ENCODE measurements at places on chromosomes 3 and 15.
A peak's percentile ranks its signal among the peaks of the same experiment; 100 is the strongest.

DNA sequence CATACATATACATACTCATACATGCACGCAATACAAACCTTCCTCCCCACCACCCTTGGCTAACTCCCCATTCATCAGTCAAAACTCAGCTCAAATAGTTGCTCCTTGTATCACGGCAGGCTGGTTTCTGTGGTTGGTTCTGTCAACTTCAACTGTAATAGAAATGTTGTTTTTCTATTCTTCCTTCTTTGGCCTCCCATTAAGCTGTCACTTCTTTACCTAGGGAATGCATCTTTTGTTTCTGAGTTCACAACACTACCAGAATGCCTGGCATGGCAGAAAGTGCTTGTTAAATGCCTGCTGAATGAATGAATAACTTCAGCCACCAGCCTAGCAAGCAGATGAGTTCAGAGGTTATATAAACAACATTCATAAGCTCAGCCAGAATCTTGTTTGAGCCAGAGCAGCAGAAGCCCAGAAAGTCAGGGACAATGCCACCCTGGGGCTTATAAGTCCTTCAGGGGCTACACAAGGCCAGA, 63.1 kb downstream of the B3GALNT1 start:
- no peak for DNase-seq

GRCh38 chr3:104437131-104437750, 929.5 kb upstream of the ALCAM start:
- no peak for DNase-seq

DNA sequence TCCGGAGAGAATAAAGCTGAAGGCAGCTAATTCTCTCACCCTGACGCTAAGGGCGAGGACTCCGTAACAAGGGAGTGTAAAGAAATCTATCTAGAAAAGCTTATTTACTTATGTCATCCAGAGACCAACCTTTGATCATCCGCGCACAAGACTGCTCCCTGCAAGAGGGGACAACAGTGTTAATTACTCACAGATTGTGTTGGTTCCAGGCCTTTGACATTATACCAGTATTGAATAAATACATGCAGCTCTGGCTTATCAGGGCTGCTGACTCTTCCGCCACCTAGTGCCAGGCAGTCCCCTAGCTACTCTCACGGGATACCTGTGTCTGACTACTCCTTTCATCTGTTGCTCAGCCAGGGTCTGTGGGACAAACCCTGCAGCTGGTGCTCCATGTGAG, 211.7 kb downstream of the DTWD1 start:
- no peak for DNase-seq

- DNase-seq: no peak
Measured at GRCh38 chr15:39235084-39235795, 345.6 kb upstream of the THBS1 start.

- DNase-seq: no peak
Measured at GRCh38 chr3:129039271-129040038, 21.1 kb upstream of the GP9 start.

- DNase-seq: no peak
Measured at GRCh38 chr3:63847718-63848450, 15.7 kb downstream of the THOC7 start.

DNA sequence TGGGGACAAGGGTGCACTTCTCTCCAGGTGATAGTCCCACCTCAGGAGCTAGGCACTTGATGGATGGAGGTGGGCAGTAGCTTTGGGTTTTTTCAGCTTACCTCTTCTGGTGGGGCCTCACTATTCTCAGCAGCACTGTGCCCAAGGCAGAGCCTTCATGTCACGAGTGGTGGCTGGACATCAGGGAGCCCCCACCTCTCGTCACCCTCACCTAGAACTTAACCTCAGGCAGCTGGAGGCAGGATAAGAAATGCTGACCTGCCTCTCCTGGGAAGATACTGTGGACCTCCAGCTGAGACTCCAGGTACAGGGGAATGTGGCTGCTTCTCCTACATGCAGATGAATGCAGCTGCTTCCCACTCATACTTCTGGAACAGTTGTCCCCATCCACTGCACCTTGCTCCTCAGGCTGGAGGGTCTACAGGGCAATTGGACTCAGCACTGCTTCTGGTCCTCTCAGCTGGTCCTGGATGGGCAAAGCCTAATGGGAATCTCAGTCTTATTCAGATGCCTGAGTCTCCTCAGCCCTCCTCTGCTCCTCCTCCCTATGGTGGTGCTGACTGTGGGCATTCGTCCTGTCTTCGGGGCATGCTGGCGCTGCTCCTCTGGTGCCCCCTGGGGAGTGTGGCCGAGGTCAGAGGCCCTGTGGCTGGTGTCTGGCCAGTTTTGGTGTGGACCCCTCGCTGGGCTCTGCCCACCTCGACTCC, 129.9 kb downstream of the KLF13 start:
- DNase-seq: no peak

- no peak for DNase-seq
Measured at GRCh38 chr3:1908651-1909445, 189.8 kb upstream of the CNTN4 start.

- no peak for DNase-seq
Measured at GRCh38 chr15:60444289-60444912, 34.5 kb downstream of the ICE2 start.

DNA sequence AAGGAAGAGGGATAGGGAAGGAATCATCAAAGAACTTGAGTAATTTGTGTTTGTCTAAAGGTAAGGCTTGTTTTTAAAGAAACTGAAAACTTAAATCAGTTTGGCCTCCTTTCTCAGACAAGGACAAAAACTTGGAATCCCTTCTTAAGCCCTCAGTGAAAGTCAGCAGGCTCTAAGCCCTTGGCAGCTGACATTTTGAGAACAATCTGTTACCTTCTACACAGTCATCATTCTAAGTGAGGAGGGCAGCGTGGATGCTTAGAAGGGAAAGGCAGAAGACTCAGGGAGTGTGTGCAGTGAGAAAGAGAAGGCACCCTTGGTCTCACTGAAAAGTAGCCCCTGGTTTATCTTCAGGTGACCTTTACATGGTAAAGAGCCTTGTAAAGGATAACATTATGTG, 10.8 kb downstream of the HSPBAP1 start:
- DNase-seq: no peak

DNA sequence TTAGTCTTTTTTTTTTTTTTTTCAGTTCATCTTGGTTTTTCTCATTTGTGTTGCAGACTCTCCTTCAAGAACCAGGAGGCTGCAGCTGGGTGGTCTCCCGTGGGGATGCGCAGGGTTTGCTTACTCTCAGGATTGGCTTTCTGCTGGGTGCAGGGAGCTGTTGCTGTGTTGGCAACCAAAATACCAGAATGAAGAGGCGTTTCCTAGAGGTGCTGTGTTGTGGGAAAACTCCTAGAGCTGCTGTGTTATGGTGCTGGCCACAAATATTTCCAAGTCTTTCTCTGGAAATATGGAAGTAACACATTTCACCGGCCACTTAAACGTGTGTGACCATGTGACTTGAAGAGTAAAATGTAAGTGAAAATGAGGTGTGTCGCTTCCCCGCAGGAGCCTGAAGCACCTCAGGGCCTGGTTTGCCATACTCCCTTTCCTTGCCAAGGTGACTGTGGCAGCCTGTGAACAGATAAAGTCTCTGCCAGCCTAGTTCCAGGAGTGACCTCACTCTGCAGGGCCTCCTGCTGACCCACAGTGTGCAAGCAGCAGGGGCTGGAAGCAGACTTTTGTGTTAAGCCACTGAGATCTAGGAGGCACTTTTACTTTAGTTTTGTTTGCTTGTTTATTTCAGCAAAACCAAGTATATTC, 258.9 kb downstream of the ADAMTS17 start:
- no peak for DNase-seq

DNA sequence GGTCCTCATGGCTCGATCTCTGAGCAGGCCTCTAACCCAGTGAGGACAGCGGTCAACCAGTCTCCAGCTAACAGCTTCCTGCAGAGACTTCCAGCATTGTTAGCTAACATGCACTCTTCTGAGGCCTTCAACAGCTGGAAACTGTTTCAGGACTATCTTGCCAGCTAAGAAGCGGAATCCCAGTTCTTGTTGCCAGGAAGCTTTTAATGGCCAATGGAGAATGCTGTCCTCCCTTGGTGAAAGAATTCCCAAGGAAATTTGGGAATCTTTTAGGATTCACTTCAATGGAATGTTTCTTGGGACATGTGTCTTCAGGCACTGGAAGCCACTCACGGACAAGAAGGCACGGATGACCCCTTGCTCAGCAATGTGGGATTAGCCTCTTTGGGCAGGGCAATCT, 91.7 kb downstream of the CEMIP start:
- no peak for DNase-seq

- DNase-seq: no peak
Measured at GRCh38 chr3:144820726-144821125, 849.1 kb downstream of the DIPK2A start.

DNA sequence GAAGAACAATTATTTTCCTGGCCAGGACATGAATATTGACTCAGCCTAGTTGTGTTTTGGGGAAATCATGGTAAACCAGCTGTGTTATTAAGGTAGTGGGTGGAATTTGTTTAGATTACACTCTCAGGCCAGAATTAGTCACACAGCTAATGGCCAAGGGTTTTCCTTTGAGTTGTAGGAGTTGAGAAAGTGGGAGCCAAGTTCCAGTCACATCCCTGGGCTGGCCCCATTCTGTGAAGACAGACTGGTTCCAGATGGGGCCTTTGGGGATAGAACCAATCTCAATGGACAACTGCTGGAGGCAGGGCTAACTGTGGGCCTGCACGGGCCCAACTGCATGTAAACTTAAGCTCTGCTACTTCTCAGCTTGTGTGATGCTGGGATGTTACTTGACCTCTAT, 1.4 kb upstream of the RASL12 start:
- no peak for DNase-seq

GRCh38 chr15:98954411-98954810, 53.2 kb downstream of the PGPEP1L start:
- no peak for DNase-seq

DNA sequence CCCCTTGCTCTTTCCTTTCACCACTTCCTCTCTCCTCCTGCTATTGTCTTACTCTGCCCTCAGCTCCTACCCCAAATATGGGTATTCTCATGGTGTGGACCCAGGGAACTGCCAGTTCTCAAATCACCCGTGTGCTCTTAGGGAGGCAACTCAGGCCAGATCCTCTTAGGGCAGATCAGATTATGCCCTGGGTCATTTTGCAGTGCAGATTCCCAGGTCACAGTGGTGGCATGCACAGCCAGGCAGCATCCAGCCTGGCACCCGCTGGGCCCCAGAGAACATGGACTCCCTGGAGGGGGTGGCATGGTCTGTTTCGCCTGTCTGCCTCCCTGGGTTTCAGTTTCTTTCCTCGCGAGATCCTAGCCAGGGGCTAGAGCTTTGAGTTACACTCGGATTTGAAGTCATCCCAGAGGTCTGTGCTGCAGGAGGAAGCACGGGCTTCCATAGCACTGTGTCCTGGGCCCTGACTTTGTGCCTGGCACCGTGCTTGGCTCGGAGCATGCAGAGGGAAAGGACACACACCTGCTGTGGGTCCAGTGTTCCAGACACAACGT, 96.1 kb downstream of the TOP2B start:
- DNase-seq: no peak

GRCh38 chr3:126547721-126548120, 11.0 kb downstream of the C3orf22 start:
- DNase-seq: no peak

DNA sequence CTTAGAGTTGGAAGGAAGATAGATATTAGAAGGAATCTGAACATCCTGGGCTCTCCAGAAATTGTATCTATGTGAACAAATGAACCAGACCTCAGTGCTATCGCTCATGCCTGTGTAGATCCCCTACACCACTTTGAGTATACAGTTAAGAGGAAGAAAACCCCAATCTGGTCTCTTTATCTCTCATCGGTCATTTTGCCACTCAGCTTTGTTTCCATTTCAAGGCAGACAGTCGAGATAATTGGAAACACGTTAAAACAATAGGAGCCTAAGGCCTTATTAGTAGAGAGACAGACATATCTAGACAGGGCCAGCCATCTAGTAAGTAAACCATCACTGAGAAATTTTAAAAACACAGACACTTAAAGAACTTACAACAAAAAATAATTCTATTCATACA, 101.6 kb downstream of the MYLK start:
- no peak for DNase-seq

- no peak for DNase-seq
Measured at GRCh38 chr3:21920421-21920861, 169.4 kb upstream of the ZNF385D start.

GRCh38 chr3:14633819-14634424, 17.6 kb upstream of the CCDC174 start:
- DNase-seq: no peak

- peak; percentile 9 for DNase-seq
Measured at GRCh38 chr15:51649659-51650521, 27.3 kb upstream of the DMXL2 start.

DNA sequence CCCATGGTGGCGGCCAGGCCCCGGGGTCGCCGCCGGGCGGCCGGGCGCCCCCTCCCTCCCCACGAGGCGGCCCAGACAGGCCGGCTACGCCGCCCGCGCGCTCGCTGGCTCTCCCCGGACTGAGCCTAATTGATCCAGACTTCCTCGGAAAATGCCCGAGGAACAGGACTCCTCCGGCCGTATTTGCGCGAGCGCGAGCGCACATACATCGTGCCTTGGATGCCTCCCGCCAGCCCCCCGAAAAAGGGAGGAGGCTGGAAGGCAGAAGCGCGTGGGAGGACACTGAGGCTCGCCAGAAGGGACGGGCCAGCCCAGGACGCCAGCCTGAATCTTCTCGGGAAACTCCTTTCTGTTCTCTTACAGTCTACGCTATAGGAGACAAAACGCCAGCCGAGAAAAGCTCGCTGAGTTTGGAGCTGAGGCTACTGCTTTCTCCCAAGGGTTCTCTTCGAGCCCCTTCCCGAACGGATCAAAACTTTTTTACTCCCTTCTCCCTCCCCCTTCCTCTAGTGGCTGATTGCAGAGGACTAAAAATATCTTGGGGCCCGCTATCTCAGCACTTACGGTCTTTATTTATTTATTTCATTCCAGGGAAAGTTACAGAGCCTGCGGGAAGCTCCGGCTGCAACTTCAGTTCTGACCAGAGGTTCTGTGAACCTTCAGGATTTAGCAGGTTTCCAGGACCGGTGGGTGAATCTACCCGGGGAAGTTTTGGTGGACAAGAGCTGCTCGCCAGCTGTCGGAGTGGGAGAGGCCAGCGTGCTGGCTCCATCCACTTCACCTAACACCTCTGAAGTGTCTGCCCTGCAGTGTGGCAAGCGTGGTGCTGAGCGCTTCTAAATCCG, at the start of gene PDZRN3:
TSS of gene PDZRN3 (minus strand) at position 121 of the 845 bp plus-strand sequence.
- no peak for DNase-seq

- no peak for DNase-seq
Measured at GRCh38 chr15:77295446-77295845, 124.5 kb downstream of the PEAK1 start.

- DNase-seq: no peak
Measured at GRCh38 chr3:62237286-62237948, 135.9 kb downstream of the FEZF2 start.

DNA sequence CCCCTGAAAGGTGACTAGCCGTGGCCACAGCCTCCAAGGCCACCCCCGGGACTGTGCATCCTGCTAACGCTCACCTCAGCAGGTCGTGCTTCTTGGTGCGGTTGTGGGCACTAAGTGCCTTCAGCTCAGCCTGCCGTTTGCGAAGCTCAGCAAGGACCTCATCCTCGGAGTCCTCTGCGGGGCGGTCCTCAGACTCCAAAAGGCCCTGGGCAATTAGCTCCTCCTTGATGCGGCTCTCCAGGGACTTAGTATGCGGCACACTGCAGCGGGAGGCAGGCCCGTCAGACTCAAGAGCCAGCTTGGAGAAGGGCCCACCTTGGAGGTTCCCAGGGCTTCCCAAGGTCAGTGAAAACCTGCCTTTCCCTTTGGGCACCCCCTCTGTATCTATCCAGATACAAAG, 8.3 kb downstream of the TADA3 start:
- DNase-seq: no peak

All from NCI-H1436 treated with DMSO at 0.1 percent for 48 hours (cell line).